Naive thymus-derived CD4-positive, alpha-beta T cell (primary cell): ENCODE measurements at places on chromosomes 2 and 18.

GRCh38 chr2:926896-927295, 23.8 kb upstream of the SNTG2 start:
- no peaks in the 10 kb centered on the region for H3K4me1 ChIP-seq
- no peak overlapping the region for H3K4me3 ChIP-seq
- no peaks in the 10 kb centered on the region for H3K27me3 ChIP-seq
- H3K27ac ChIP-seq = no peak overlapping the region

DNA sequence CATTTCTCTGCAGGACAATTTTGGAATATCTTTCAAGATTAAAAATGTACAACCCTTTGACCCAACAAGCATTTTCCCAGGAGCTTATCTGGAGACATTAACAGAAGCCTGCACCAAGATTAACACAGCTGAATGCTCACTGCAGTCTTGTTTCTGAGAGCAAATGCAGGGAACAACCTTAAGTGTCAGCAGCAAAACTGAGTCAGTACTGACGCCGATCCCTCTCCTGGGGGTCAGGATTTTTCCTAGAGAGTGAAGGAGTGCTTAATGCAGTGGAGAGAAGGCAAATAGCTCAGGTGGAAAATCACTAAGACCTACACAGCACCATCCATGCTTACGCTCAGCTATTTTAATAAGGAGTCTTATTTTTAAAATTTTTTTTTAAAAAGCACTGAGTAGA, 42.8 kb upstream of the SGPP2 start:
- DNase-seq = no peak
- H3K4me1 ChIP-seq = no peaks in the 10 kb centered on the region
- no peak overlapping the region for H3K27ac ChIP-seq
- H3K36me3 ChIP-seq = no peaks in the 10 kb centered on the region
- H3K27me3 ChIP-seq = no peaks in the 10 kb centered on the region

- H3K27ac ChIP-seq = no peak overlapping the region
- no peak overlapping the region for H3K4me3 ChIP-seq
- H3K27me3 ChIP-seq = no peaks in the 10 kb centered on the region
- no peaks in the 10 kb centered on the region for H3K36me3 ChIP-seq
Observed at GRCh38 chr18:59570101-59570775, 127.0 kb downstream of the CCBE1 start.

DNA sequence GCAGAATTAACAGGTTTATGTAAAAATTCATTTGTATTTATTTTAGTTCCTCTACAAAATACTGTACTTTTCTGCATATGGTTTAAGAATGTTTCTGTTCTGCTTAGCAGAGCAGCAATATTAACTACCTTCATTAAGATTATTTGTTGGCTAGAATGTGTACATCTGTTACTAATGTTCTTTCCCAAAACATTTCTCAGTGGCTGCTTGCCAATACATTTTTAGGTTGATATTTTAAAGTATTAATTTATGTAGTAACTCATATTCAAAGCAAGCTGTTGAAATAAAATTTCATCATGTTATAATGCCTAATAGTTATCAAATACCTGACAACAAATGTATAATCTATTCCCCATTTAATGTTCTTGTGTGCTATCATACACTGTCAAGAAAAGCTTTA, 40.3 kb downstream of the PRKD3 start:
- peaks cover 6% of the 10 kb centered on the region for H3K36me3 ChIP-seq
- H3K4me1 ChIP-seq = no peaks in the 10 kb centered on the region
- no peaks in the 10 kb centered on the region for H3K27me3 ChIP-seq
- H3K27ac ChIP-seq = no peak overlapping the region
- no peak overlapping the region for H3K4me3 ChIP-seq

GRCh38 chr2:11530864-11531465, 2.9 kb upstream of the GREB1 start:
- H3K36me3 ChIP-seq = no peaks in the 10 kb centered on the region
- no peak for DNase-seq
- H3K27ac ChIP-seq = no peak overlapping the region
- H3K4me3 ChIP-seq = no peak overlapping the region
- no peaks in the 10 kb centered on the region for H3K4me1 ChIP-seq
- H3K27me3 ChIP-seq = no peaks in the 10 kb centered on the region
